Tongue (tissue), 3 donors: ENCODE measurements at places on chromosomes 4 and X. TPM values are rescaled to one million over a fixed set of nuclear protein-coding genes. Genes with fewer than 3 reads are reported as not detected.
A peak's percentile ranks its signal among the peaks of the same experiment; 100 is the strongest.

The KLHL34 gene
- total RNA-seq: 3.4 TPM

The CCDC160 gene
- 3.0 TPM for total RNA-seq

The ZCCHC18 gene
- 1.2 TPM for total RNA-seq

GRCh38 chr4:119041396-119041795, 94.2 kb upstream of the MYOZ2 start:
- no peak for DNase-seq

The C4orf36 gene
- total RNA-seq: 1.7 TPM

- no peak for DNase-seq
These were observed 83.5 kb upstream of the INTU start for GRCh38 chr4:127548990-127549925.

DNA sequence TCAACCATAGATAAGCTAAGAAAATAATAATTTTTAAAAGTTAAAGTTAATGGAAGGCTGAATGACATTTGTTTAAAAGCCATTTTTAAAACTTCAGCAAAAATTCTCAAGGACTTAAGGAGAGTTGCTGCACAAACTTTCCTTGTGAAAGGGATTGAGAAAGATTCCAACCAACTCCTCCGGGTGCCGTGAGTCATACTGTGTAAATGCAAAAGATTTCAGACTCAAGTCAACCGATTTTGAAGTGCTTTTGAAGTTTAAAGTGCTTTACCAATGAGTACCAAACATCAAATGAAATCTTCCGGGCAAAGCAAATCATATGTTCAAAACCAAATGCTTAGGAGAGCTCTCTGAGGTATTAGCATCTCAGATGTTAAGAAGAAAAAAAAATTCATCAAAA, 31.4 kb downstream of the VCX2 start:
- peak; percentile 0 for DNase-seq
